Adrenal gland (tissue), 19 donors: ENCODE measurements at places on chromosomes 2 and 18.

- no peak for DNase-seq
- no peaks in the 10 kb centered on the region for H3K27me3 ChIP-seq
- no peak overlapping the region for H3K4me3 ChIP-seq
- peaks cover 8% of the 10 kb centered on the region for H3K4me1 ChIP-seq
Measured at GRCh38 chr2:196083601-196084000, 15.0 kb upstream of the DNAH7 start.

DNA sequence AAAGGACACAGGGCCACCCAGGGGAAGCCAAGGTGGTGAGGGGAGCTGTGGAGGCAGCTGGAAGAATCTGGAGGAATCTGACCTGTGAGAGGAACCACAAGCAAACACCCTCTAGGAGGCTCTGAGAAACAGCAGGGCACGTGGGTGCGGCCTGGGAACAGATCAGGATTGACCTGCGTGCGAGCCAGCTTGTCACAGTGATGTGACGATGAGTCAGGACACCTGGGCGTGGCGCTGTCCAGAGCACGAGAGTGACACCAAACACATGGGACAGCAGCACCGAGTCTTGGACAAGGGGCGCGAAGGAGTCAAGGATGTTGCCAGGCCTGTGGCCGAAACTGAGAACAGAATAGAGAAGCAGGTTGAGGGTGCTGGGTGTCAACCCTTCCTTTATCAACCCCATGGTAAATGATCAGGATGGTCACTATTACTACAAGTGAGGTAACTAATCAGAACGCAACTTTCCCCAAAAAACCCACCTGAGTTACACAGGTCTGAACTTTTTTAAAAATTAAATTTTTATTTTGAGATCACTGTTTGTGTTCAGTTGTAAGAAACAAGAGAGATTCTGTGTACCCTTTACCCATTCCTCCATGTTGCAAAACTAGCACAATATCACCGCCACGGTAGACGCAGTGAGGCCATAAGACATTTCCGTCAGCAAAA lies 637 bp upstream of the SFT2D3 start:
- peak; percentile 60 for DNase-seq
- H3K4me1 ChIP-seq = peaks cover 28% of the 10 kb centered on the region
- peak overlapping the region; percentile 96 for H3K27ac ChIP-seq
- H3K36me3 ChIP-seq = no peaks in the 10 kb centered on the region

DNA sequence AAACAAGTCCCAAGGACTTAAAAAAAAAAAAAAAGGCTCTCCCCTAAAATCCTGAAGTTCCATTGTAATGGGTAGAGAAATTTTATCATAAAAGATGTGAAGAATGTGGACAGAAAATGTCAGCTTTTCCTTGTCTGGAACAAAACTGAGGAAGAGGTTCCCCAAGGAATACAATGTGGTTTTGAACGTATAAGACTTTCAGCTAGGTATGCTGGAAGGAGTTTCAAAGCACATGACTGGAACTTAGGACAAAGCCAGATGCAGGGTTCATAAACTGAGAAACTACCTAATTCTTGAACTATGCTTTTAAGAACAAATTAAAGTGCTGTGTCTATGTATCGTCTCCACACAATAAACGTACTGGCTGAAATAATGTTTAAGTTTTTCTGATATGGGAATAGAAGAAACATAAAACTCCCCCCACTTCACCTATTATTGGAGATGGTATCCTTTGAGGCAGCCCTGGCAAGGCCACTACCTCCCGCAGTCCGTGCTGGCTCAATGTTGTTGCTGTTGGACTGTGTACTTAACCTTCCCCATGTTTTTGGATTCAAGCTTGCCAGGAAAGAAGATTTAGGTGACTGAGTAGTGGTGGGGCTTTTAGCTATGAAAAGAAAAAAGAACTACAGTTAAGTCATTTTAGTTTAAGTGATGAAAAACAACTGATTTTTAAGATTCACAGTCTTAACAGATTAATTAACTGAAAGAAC lies 84.2 kb upstream of the DNER start:
- peaks cover 63% of the 10 kb centered on the region for H3K36me3 ChIP-seq
- peak; percentile 22 for DNase-seq
- H3K4me1 ChIP-seq = peaks cover 44% of the 10 kb centered on the region
- H3K4me3 ChIP-seq = no peak overlapping the region

DNA sequence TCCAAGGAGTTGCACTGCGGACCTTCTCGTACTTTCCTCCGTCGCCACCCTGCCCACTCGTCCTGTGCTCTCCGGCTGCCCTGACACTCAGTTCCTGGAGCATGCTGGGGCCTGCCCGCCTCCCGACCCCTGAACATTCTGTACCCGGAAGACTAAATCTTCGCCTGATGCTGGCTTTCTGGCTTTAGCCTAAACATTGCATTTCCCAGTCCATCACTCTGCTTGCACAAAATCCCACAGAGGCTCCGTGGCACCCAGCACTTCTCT lies 550 bp upstream of the SFXN5 start:
- peaks cover 21% of the 10 kb centered on the region for H3K4me1 ChIP-seq
- H3K36me3 ChIP-seq = peaks cover 13% of the 10 kb centered on the region
- H3K27ac ChIP-seq = peak overlapping the region; percentile 97
- H3K4me3 ChIP-seq = no peak overlapping the region
- no peaks in the 10 kb centered on the region for H3K27me3 ChIP-seq

DNA sequence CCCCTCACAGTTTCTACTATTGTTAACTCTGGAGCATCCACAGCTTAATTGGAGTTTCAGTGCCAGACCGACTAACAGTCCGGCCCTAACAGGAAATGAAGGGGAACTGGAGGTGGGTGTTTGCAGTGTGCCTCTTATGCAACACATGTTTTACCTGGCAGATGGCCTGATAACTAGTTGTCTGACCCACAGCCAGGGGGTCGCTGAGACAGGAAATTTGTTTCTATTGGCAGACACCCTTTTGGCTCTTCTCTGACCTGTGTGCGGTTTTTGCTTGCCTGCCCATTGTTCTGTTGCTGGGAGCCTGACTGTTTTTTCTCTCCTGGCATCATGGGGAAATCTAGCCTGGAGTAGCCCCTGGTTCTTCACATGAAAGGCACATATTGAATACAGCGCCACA lies 1329.8 kb downstream of the DSC3 start:
- H3K4me1 ChIP-seq = no peaks in the 10 kb centered on the region
- H3K4me3 ChIP-seq = no peak overlapping the region
- H3K36me3 ChIP-seq = no peaks in the 10 kb centered on the region
- H3K27me3 ChIP-seq = no peaks in the 10 kb centered on the region
- no peak overlapping the region for H3K27ac ChIP-seq

DNA sequence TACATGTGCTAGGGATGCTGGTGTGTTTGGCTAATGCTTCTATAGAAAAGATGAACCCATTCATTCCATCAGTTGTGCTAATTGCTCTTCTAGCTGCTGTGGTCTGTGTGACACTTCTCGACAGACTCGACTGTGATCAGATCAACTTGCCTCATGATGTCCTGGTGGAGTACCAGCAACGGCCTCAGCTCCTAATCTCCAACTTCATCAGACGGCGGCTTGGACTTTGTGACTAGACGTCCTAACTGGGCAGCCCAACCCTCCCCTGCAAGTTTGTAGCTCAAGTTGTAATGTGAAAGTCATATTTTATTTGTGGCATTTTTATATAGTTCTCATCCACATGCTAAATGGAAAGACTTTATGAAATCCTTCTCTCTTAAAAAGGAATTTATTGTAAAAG lies 33.0 kb downstream of the UPP2 start:
- no peak overlapping the region for H3K4me3 ChIP-seq
- no peaks in the 10 kb centered on the region for H3K27me3 ChIP-seq
- no peaks in the 10 kb centered on the region for H3K4me1 ChIP-seq
- no peak for DNase-seq
- no peaks in the 10 kb centered on the region for H3K36me3 ChIP-seq

DNA sequence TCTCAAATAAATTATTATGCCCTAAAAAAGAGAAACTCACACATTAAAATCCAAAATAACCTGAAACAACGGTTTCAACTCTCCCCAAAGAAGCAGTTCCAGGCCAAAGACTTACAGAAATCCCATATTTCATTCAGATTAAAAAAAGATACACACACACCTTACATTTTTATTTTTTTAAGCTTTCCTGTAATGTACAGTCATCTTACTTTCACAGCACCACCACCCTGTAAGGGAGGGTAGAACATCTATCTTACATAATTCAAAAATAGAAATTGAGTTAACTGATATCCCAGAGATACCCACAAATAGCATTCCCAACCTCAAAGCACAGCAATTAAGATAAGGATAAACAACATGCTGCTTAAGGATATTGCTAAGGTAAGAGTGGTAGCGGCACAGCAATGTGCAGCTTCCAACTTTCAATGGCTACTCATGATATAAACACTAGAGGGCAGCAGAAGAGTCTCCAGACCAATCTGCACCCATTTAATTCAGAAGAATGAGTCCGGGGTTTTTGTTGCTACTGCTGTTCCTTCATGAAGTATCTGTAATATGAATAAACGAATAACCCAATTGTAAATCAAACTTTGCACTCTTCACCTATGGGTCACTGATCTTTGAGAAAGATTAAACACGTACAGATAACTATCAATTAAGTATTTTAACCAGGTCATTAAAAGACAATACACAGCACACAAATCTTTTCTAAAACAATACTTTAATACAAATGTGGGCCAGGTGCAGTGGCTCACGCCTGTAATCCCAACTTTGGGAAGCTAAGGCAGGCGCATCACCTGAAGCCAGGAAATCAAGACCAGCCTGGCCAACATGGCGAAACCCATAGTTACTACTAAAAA lies 11.3 kb downstream of the GFPT1 start:
- H3K4me1 ChIP-seq = no peaks in the 10 kb centered on the region
- peaks cover 14% of the 10 kb centered on the region for H3K36me3 ChIP-seq
- H3K27ac ChIP-seq = no peak overlapping the region
- no peak for DNase-seq
- H3K4me3 ChIP-seq = no peak overlapping the region

DNA sequence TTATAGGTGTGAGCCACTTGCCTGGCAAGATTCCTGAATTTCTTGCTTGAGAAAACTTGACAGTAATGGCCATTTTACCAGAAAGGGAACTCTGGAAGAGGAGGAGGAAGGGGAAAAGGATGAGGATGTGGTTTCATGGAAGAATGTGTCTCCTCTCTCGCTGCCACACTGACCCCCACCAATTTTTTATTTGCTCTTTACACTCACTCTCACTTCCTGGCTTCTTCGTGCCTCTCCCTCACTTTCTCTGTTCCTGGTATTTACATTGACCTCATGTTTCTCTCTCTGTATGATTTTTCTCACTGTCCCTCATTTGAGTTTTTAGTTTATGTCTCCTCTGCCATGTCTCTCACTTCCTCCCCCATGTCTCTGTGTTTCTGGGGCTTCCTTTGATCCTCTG lies 134.5 kb upstream of the CAB39 start:
- no peak for DNase-seq
- no peaks in the 10 kb centered on the region for H3K4me1 ChIP-seq
- no peaks in the 10 kb centered on the region for H3K36me3 ChIP-seq

- H3K36me3 ChIP-seq = no peaks in the 10 kb centered on the region
- DNase-seq = no peak
- no peak overlapping the region for H3K4me3 ChIP-seq
Measured at GRCh38 chr2:75238670-75239330, 39.5 kb upstream of the TACR1 start.

DNA sequence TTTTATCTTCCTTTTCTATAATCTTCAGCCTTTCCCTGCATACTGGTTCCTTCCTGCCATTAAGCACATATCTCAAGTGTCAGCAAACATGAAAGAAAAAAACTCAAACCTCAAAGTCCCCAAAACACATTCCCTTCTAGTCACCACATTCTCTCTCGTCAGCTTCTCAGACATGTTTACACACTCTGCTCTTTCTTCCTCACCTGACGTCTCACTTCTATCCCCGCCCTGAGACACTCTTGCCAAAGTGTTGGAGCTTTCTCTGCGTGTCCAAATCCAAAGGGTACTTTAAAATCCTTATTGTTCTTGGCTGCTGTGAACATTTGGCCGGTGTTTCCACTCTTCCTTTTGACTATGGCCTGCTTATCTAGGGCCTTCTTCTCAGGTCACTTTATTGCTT lies 47.9 kb downstream of the SOX11 start:
- no peaks in the 10 kb centered on the region for H3K4me1 ChIP-seq
- H3K4me3 ChIP-seq = no peak overlapping the region
- no peak for DNase-seq
- no peaks in the 10 kb centered on the region for H3K36me3 ChIP-seq
- no peak overlapping the region for H3K27ac ChIP-seq

DNA sequence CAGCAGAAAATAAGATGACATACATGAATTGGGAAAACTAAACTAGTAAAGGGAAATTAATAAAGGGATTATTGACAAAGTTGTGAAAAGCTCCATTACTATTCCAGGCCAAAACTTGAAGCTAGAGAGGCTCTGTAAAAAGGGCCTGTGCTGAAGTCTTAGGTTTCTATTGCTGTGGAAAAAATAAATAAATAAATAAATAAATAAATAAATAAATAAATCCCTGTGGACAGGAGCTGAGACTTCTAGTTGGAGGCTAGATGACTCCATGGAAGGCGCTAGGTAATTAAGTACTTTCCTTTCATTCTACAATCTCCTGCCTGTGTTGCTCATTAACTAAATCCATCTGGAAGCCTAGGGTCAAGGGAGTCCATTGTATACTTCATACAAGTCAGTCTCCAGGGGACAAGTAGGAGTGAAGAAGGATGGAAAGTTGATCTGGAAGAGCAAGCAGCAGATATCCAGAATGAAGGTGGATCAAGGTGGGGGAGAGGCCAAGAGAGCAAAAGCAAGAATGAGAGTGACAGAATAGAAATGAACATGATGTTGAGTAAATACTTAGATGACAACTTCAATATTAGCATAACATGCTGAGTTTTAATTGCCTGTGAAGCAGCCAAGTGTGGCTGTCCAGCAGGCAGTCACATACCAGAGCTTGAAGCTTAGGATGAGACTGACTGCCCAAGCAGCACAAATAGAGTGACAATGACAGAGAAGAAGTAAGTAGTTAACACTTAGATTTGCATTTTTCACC lies 26.2 kb upstream of the CCNT2 start:
- H3K27me3 ChIP-seq = no peaks in the 10 kb centered on the region
- no peaks in the 10 kb centered on the region for H3K4me1 ChIP-seq
- H3K4me3 ChIP-seq = no peak overlapping the region
- no peak overlapping the region for H3K27ac ChIP-seq
- H3K36me3 ChIP-seq = no peaks in the 10 kb centered on the region
